Brain microvascular endothelial cell (primary cell): ENCODE measurements at places on chromosomes 7 and 10.

DNA sequence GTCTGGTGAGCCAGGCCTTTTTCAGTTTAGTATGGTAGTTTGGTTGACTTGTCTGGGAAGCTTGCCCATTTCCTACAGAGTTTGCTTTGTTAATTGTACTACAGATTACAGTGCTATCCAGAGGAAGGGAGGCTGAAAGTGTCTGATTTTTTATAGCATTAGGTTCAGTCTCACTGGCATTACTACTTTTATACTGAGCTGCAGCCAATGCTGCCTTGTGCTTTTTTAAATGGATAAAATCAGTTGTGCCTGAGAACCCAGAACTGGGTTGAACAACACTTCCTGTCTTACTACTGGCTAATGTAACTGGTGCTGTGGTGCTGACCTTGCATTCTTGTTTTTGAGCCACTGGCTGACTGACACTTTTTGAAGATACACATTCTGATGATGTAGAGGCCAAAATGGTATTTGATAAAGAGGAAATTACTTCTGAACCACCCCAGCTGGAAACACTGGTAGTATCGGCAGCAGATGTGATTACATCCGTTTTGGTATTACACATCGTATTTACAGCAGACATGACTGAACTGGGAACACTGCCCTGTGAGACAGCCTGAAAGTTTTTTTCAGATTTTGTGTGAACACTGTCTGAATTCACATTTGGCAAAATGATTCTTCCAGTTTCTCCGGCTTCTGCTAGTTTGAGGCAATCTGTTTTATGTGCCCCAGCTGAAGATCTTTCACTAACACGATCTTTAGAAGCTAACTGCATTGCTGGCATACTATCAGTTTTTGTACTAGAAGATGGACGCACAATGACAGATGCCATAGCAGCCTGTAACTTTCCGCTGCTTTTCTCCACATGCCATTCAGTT, 74.1 kb downstream of the NRBF2 start:
- peak; percentile 87 for DNase-seq

- DNase-seq, result no peak
These were observed 715.5 kb upstream of the GALNT17 start for GRCh38 chr7:70416347-70416985.

- DNase-seq, result peak; percentile 9
These were observed 686 bp downstream of the AASS start for GRCh38 chr7:122143376-122143750.

GRCh38 chr7:158247758-158248487, 339.7 kb downstream of the PTPRN2 start:
- DNase-seq, result no peak

DNA sequence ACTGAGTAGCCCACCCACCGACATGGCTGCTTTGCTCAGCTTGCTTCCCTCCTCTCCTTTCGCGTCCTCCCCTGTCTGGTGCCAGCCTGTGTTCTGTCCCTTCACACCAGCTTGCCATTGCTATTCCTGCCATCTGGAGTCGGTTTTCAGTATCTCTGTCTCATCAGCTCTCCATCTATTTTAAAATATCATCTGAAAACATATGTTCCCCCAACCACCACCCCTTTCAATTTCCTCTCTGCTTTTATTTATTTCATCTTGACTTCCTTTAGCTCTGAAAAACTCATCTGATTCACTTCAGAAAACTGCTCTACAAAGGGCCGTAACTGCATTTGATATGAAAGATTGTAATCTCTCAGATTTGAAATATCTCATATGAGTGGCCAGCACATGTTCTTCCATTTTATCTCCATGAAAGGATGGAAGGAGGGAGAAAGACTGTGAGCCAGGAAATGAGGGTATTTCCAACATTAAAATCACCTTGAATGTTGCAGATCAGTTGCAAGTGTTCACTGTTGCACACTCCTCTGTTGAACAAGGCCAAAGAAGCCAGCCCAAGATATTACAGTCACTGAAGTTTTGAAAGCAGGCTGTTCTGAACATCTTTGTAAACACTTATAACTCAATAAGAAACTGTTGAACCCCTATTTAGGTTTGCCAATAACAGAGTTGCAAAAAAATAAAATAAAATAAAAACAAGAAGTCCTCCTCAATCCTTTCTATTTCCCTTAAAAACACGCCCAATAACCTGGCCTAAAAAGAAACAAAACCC, 202.4 kb upstream of the NEBL start:
- DNase-seq, result no peak

DNA sequence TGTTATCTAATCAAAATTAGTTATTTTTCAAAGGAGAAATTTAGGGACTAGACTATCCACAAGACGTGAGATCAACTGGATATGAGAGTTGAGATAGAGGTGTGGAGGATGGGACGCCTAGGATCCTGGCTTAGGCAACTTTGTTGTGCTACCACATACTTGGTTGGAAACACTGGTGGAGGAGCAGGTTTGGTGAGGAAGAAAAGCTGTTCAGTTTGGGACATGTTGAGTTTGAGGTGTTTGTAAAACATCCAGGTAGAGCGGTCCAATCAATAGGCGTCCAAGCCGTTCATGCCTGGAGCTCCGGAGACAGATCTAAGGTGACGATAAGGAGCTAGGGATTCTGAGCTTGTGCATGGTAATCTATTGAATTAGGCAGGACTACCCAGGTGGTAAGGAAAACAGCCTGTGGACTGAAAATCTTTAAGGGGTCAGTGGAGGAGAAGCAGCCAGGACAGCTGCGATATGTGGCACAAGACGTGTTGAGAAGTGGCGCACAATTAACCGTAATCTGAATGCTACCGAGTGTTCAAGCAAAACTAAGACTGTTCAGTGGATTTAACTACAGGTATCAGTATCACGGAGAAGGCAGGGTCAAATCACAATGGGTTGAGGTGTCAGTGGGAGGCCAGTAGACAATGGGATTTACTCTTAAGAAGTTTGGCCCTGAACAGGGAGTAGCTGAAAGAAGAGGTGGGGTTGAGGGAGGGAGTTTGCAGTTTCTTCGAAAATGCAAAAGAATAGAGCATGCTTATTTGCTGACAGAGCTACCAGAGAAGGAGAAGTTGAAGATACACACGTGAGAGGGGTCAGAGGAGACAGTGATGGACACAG, 16.1 kb upstream of the TRPV6 start:
- no peak for DNase-seq

DNA sequence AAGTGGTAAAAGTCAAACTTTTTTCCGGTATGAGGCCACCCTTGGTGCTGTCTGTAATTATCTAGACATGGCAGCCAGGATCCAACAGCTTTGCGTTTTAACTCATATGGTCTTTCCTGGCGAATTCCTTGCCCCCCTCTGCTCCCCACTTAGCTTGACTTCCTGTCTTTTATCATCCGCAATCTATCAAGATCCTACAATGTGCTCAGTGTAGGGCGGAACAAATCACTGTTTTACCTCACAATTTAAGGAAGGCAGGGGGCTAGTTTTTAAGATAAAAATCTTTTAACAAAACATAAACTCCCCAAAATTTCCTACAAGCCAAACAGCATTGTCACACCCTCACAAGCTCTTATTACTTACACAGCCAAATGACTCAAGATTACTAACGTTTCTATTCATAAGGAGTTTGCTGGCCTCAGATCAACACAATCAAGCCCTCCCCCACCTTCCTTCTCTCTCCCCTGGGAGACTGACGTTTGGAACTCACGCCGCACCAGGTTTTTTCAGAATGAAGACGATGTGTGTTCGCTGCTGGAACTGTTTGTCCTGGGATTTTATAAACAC, 1.3 kb upstream of the CDK14 start:
- peak; percentile 90 for DNase-seq

GRCh38 chr10:10010397-10010796, 1007.3 kb upstream of the CELF2 start:
- DNase-seq, result no peak

- no peak for DNase-seq
These were observed 15.4 kb downstream of the ORC5 start for GRCh38 chr7:104192434-104192833.

- DNase-seq, result no peak
These were observed 75.9 kb downstream of the SHOC2 start for GRCh38 chr10:110995301-110995700.

DNA sequence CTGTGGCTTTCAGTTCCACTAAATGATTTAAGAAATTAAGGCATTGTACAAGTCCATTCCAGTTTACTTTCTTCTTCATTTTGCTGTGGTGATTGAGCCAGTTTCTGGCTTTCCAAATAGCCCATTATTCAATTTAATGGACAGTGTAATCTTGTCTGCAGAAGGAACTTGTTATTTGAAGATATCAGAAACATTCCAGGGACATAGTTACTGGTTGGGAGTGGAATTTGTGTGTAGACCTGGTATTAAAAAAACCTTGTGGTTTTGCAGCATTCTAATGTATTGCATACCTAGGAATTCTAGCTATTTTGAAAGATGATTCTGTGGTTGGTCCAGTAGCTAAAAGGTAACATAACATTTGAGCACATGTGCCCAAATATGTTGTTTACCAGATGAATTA, 72.2 kb downstream of the MCU start:
- DNase-seq, result peak; percentile 59

DNA sequence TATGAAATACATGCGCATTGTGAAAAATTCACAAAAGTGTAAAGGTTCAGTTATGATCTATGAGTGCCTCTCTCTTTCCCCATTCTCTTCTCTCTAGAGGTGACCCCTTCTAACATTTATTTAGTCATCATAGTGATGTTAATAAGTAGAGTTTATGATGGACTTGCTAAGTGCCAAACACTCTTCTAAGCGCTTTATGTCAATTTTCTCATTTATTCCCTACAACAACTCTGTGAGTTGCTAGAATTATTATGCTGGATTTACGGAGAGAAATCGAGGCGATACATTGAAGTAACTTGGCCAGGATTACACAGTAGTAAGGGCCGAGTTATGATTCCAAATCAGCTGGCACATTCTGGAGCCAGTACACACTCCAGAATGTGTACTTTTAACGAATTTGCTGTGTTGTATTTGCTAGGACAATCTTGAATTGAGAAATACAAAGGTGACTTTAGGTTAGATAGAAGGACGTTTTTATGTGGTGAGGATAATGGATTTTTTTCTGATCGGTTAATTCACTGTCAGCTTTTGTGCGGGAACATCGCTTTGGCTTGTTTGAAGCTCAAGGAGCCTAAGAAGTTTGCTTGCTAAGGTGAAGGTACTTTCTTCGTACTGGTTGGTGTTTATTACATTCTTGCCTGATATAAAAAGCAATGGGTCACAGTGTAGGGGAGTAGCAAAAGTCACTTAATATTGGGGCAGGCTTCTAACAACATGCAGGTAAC, 1.4 kb downstream of the ATRNL1 start:
- no peak for DNase-seq

- peak; percentile 63 for DNase-seq
These were observed 27.6 kb upstream of the MKRN1 start for GRCh38 chr7:140506788-140507464.

DNA sequence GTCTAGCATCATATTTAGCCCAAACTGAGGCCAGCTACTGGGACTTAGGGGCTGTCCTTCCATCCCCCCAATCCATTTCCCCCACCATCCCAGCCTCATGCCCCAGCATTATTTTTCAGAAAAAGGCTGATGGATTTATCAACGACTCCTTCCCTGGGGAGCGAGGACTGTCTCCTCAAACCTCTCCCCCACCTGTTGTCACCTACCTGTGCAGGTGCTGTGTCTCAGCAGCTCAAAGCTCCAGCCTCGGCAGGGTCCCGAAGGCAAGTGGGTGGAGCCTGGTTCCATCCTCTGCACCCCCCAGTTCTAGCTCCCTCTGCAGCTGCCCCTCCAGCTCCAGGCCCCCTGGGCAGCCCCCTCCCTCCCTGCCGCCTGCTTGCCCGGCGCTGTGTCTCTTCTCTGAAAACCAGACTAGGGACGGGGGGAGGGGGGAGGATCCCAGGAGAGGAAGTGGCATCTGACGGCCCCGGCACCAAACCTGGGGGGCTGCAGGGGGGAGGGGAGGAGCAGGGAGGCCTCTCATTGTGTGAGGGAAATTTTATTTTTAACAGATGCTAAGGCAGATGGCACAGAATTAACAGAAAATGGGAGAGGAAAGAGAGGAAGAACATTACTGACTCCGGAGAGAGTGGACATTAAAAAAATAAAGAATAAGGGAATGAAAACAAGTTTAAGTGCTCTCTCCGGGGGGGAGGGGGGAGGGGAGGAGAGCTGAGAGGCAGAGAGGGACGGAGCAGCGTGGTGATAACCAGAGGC, 61.7 kb upstream of the PAX2 start:
- DNase-seq, result no peak

DNA sequence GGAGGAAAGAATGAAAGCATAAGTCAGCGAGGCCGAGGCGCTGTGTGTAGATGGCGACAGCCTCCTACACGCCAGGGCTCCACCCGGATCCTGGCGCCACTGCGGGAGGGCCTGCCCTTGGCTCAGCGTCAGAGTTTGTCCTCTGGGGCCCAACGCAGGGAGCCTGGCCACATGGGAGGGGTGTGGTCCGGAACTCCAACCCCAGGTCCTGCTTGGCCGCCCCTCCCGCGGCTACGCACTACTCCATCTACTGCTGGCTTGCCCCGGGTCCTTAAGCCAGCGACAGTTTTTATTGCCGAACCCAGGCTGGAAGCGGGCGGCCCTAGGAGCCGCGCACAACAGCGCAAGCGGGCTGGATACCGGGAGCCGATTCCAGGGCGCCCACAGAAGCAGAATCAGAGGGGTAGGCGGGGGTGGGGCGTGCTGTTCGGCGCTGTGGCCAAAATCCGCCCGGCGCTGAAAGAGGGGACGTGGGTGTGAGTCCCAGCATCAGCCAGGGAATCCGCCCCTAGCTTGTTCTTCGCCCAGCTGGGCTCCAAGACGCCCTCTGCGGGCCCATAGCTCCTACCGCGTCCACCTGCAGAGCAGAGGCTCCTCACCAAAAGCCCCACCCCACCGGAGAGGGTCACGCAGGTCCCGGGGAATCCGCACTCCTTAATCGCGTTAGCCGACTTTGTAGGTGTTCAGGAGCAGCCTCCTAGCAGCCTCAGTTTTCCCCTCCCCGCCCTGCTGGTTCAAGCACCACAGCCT, 4.5 kb downstream of the KAZALD1 start:
- no peak for DNase-seq

DNA sequence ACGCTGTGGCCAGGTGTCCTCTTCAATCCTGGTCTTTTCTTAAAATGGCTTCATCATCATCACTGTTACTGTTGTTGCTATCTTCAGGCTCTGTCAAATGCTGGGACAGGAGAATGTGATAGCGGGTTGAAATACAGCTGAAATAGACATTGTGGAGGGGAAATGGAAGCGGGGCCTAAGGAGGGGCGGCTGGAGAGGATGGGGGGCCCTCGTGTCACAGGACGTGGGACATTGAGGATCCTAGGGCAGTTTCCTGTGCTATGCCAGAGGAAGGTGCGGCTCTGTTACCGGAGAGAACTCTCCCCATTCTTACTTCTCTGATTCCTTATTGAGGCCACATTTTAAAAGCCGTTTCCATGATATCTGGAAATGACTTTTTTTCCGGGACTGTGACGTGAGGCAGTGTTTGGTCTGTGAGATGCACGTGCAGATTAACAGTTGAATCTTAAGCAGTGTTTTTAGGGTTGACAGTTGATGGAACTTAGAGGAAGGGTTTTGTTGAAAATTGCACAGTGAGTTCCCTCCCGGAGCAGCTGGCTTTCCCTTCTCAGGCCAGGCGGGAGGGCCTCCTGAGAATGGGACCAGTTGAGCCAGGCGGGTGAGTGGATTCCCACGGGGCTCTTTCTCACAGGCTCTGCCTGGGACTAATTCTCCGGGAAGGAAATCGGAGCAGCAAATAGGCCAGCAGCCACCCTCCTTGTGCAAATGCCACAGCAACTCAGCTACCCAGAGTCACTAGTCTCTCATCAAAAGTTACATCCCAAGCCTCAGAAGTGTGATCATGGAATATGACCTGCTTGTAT, 125.2 kb downstream of the TACC2 start:
- peak; percentile 26 for DNase-seq

GRCh38 chr7:150435047-150435389, 15.4 kb upstream of the GIMAP8 start:
- DNase-seq, result no peak

GRCh38 chr10:48215486-48216203, 58.9 kb downstream of the FRMPD2 start:
- DNase-seq, result peak; percentile 37
